ENCODE measurements at places on chromosomes 11 and 22. TPM values are rescaled to one million over a fixed set of nuclear protein-coding genes. Genes with fewer than 3 reads are reported as not detected.
A peak's percentile ranks its signal among the peaks of the same experiment; 100 is the strongest.

GRCh38 chr11:65210748-65211147 is 29.0 kb downstream of the CAPN1 start:
- H3K27me3 ChIP-seq, result no peaks in the 10 kb centered on the region
- no peaks in the 10 kb centered on the region for H3K4me1 ChIP-seq
- no peak for DNase-seq
- no peak overlapping the region for H3K4me3 ChIP-seq

DNA sequence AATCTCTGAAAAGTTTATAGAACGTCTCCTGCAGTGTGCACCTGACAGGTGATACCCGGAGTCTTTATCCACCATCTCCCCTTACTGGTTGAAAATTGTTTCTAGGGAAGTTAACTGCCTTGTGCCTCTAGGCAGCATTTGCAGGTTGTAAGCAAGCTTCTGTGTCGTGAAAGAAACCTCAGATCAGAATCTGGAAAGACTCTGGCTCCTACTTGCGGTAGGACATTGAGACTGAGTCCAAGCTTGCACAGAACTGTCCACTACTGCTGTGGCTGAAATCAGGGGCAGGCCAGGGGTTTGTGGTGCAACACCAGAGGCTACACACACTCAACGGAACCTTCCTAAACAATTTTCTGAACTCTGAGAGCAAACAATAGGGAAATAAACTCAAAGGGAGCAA is 34.8 kb upstream of the MYOD1 start:
- H3K27me3 ChIP-seq, result peaks cover 1% of the 10 kb centered on the region
- no peak overlapping the region for H3K4me3 ChIP-seq
- H3K27ac ChIP-seq, result no peak overlapping the region
- H3K4me1 ChIP-seq, result no peaks in the 10 kb centered on the region

FGF4 gene
- polyA plus RNA-seq, result not detected

DNA sequence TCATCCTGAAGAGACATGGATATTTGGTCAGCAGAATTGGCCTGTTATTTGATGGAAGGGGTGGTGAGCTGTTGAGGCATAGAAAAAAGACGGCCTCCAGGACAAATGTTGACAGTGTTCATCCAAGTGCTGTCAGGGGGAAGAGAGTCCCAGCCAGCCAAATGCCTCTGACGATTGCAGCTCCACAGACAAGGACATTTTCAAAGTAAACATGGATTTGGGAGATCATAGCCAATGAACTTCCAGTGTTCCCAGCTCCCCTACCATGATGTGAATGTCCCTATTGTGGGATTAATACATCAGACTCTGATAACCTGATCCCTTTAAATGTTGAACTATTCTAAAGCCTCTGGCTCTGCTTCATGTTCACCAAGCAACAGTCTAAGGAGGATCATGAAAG is 31.2 kb upstream of the PSMA1 start:
- DNase-seq, result no peak
- H3K36me3 ChIP-seq, result no peaks in the 10 kb centered on the region
- H3K4me3 ChIP-seq, result no peak overlapping the region
- H3K4me1 ChIP-seq, result no peaks in the 10 kb centered on the region
- peaks cover 3% of the 10 kb centered on the region for H3K27me3 ChIP-seq

DDX25 gene
- polyA plus RNA-seq, result not detected

GRCh38 chr11:2271327-2272227 is 1.2 kb upstream of the ASCL2 start:
- no peaks in the 10 kb centered on the region for H3K4me1 ChIP-seq
- H3K27ac ChIP-seq, result no peak overlapping the region
- no peak overlapping the region for H3K4me3 ChIP-seq
- H3K27me3 ChIP-seq, result peaks cover 63% of the 10 kb centered on the region
- H3K36me3 ChIP-seq, result no peaks in the 10 kb centered on the region
- no peak for DNase-seq

GRCh38 chr22:30832407-30832987 is 136.1 kb downstream of the MORC2 start:
- no peaks in the 10 kb centered on the region for H3K36me3 ChIP-seq
- H3K27me3 ChIP-seq, result no peaks in the 10 kb centered on the region
- no peak overlapping the region for H3K27ac ChIP-seq
- H3K4me3 ChIP-seq, result no peak overlapping the region

- no peaks in the 10 kb centered on the region for H3K36me3 ChIP-seq
- no peaks in the 10 kb centered on the region for H3K4me1 ChIP-seq
- peaks cover 4% of the 10 kb centered on the region for H3K27me3 ChIP-seq
- DNase-seq, result no peak
These were observed 59.7 kb upstream of the BARX2 start for GRCh38 chr11:129315781-129316579.

GRCh38 chr22:27713461-27713860 is 88.1 kb downstream of the MN1 start:
- DNase-seq, result no peak
- H3K4me3 ChIP-seq, result no peak overlapping the region
- H3K4me1 ChIP-seq, result peaks cover 9% of the 10 kb centered on the region

APLNR gene
- not detected for polyA plus RNA-seq

- H3K4me1 ChIP-seq, result peaks cover 2% of the 10 kb centered on the region
- no peak for DNase-seq
- no peak overlapping the region for H3K27ac ChIP-seq
- no peak overlapping the region for H3K4me3 ChIP-seq
These were observed 395.6 kb downstream of the LARGE1 start for GRCh38 chr22:33524511-33525260.

GRCh38 chr22:40176921-40177737 is 596 bp upstream of the TNRC6B start:
- H3K27me3 ChIP-seq, result no peaks in the 10 kb centered on the region
- H3K4me1 ChIP-seq, result peaks cover 51% of the 10 kb centered on the region
- H3K36me3 ChIP-seq, result no peaks in the 10 kb centered on the region
- peak overlapping the region; percentile 100 for H3K4me3 ChIP-seq
- DNase-seq, result peak; percentile 81

SLC5A12 gene
- 0.03 TPM for polyA plus RNA-seq

TOB2 gene
- 29.6 TPM for polyA plus RNA-seq

DNA sequence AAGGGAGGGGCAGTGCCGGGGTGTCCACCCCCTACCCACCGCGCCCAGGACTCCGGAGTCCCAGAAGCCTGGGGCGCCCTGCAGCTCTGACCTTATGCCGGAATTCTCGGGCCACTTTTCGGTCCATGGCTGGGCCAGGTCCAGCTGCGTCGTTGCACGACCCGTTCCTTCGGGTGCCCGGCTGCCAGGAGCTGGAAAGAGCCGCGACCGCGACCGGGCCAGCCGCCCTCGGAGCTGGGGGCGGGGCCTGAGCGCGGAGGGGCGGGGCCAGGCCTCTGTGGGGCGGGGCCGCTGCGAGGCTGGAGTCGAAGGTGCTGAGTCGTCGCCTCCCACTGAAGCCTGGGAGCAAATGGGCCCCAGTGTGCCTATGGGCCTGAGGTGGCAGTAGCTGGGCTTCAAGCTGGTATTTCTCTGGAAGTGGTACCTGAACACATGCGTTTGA is at the start of gene USH1C:
USH1C (minus strand) TSS at position 236 of the 442 bp plus-strand sequence; CDS start at position 127, 109 bp downstream.
- DNase-seq, result no peak
- H3K36me3 ChIP-seq, result no peaks in the 10 kb centered on the region
- no peak within 1 kb of the TSS for H3K4me3 ChIP-seq

DNA sequence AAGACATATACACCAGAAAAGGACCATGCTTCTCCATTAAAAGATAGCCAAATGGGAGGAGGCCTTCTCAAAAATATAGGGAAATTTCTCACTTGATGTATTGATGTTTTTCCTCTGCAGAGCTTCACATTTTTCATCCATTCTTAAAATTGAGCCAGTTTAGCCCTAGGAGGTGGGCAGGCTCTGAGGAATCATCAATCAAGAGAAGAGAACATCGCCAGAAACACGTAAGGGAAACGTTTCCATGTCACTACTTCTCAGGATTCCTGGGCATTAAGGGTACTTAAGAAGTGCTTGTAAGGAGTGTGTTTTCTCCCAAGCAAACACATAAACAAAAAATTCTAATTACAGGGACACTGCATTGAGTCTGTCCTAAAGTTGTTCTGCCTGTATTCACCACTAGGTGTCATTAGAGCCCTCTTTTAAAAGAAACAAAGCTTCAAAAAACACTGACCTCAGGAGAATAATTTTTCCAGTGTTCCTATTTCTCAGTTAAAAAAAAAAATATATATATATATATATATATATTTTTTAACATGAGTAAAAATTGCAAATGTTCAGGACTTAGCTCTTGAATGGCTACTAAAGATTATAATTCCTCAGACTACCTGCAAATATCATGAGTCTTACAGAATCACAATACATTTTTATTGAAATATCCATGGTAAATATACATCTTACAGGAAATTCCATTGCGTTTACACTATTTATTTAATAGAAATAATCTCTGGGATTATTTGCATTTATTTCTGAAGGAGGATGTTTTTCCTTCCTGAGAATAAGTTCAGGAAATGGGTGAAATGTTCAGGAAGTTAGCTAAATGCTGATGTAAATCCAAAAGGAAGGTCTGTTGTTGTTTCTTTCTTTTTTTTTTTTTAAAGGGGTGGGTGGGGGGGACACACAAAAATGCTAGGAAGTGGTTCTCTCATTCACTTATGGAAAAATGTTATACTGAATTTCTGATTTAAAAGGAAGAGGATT is 16.0 kb downstream of the FZD4 start:
- peaks cover 33% of the 10 kb centered on the region for H3K4me1 ChIP-seq
- no peaks in the 10 kb centered on the region for H3K36me3 ChIP-seq
- H3K27me3 ChIP-seq, result no peaks in the 10 kb centered on the region
- H3K27ac ChIP-seq, result peak overlapping the region; percentile 66
- no peak overlapping the region for H3K4me3 ChIP-seq
- DNase-seq, result peak; percentile 77

NXPE1 gene
- polyA plus RNA-seq, result not detected

DNA sequence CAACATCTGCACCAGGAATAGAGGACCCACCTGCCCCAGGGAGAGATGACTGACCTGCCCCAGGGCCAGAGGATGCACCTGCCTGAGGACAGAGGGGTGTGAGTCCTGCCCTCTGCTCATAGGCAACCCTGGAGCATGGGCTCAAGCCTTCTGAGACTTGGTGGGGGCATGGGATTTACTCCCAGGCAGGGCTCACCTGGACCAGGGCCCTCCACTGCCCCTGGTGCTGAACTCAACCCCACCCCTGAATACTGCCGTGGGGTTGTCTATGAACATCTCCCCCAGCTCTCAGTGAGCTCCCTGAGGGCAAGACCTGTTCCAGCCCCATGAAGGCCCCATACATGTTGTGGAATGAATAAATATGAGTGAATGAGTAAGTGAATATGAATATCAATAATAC is 33.8 kb upstream of the MUC5AC start:
- no peak overlapping the region for H3K27ac ChIP-seq
- H3K36me3 ChIP-seq, result no peaks in the 10 kb centered on the region
- H3K4me1 ChIP-seq, result no peaks in the 10 kb centered on the region
- DNase-seq, result no peak

TMEM191B gene
- 1.0 TPM for polyA plus RNA-seq

GRCh38 chr22:36439481-36440271 is 41.8 kb downstream of the TXN2 start:
- DNase-seq, result peak; percentile 95
- peaks cover 18% of the 10 kb centered on the region for H3K4me1 ChIP-seq
- H3K27ac ChIP-seq, result peak overlapping the region; percentile 51
- no peak overlapping the region for H3K4me3 ChIP-seq
- H3K27me3 ChIP-seq, result no peaks in the 10 kb centered on the region
- H3K36me3 ChIP-seq, result no peaks in the 10 kb centered on the region

HTR3B gene
- polyA plus RNA-seq, result not detected

DNA sequence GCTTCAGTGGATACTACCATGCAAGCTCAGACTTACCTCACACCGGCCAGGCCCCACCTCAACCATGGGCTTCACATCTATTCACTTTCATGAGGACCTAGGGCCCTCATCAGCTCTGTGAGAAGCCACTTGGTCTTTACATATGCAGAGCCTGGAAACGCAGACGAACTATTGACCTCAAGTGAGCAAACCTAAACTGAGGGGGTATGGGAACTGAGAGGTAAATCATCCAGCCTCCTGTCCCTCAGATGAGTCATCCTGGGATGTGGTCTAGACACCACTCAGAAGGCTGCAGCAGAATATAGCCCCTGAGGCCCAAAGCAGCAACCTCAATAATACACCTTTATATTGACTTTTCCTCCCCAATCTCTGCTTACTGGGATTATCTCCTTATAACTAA is 578.0 kb downstream of the INSC start:
- no peak overlapping the region for H3K4me3 ChIP-seq
- DNase-seq, result no peak
- H3K27ac ChIP-seq, result no peak overlapping the region
- H3K36me3 ChIP-seq, result no peaks in the 10 kb centered on the region

ZNF280A gene
- polyA plus RNA-seq, result not detected

DNA sequence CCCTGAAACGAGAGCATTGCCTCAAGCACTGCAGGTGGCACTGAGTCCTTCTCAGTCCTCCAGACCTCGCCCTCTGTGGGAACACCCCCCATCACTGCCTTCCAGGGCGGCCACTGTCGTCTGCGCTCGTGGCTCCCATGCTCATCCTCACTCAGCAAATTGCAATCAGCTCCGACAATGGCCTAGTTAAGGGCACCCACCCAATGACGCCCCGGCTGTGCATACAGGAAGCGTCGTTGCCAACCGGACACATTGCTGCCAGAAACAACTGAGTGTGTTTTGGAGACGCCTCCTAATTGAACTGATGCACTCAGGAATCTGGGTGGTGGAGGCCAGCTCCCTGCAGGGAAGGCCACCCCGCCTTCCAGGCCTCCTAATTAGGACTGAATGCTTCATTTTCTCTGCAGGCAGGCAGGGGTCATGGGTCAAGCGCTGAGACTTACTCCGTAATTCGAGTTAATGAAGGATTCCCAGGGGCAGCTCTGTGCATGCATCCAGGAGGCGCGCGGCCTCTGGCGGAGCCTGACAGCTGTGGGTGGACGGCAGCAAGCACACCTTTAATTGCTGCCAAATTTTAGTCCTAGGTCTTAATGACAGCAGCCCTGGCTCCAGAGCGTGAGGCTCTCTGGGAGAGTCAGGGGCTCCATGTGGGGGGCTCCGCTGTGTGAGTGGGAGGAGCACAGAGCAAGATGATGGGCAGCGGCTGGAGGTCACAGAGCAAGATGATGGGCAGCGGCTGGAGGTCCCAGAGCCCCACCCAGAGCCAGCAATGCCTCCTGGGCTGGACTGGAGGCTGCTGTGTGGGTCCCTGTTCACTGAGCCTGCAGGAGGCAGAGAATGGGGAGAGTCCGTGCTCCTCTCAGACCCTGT is 199.0 kb downstream of the BRD1 start:
- no peak for DNase-seq
- H3K27me3 ChIP-seq, result no peaks in the 10 kb centered on the region
- no peak overlapping the region for H3K27ac ChIP-seq
- H3K4me1 ChIP-seq, result no peaks in the 10 kb centered on the region
- H3K4me3 ChIP-seq, result no peak overlapping the region

GRCh38 chr11:70252844-70253243 is 17.6 kb upstream of the PPFIA1 start:
- no peak for DNase-seq
- H3K27me3 ChIP-seq, result peaks cover 32% of the 10 kb centered on the region
- H3K4me1 ChIP-seq, result no peaks in the 10 kb centered on the region
- H3K36me3 ChIP-seq, result no peaks in the 10 kb centered on the region
- no peak overlapping the region for H3K27ac ChIP-seq
- no peak overlapping the region for H3K4me3 ChIP-seq

GRCh38 chr11:131653260-131653659 is 282.8 kb downstream of the NTM start:
- peaks cover 12% of the 10 kb centered on the region for H3K27me3 ChIP-seq
- H3K27ac ChIP-seq, result no peak overlapping the region

B3GAT1 gene
- not detected for polyA plus RNA-seq

GPR83 gene
- polyA plus RNA-seq, result not detected
